Caudate nucleus (tissue), 63 donors: ENCODE measurements at places on chromosomes 4 and X.

DNA sequence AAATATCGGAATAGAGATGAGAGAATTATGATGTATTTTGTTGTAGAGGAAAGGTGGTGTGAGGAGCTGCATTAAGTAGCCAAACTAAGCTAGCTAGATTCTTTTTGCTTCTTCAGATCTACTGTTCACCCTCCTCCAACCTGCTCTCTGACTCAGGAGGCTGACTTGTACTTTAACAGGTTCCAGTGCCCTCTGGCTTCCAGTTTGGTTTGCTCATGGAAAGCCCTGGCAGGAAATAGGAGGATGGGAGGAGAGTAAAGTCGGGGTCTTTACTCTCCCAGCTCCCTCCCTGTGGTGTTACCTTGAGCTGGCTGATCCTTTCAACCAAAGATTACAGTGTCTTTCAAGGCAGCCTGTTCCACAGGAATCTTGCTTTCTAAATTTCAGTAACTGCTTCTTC lies 277.0 kb upstream of the EDA2R start:
- DNase-seq = no peak

GRCh38 chr4:52001616-52002015 lies 18.5 kb downstream of the LRRC66 start:
- DNase-seq = no peak

DNA sequence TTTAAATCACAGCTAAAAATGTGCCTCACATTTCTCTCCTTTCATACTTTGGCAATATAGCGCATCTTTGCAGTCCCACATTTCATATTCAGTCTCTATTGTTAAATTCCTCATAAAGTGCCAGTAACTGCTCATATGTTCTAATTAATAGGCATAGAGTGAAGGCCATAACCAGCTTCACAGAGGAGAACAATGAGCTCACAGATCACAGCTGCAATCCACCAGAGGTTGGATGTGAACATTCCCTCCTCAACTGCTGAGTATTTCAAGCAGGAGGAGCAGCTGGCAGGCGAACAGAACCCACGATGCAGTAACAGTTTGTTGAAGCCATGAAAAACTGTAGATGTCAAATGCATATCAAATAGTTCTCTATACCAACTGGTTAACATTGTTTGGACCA lies 2088.7 kb upstream of the AGA start:
- DNase-seq = no peak

- no peak for DNase-seq
Observed at GRCh38 chrX:20080277-20080676, 36.4 kb downstream of the MAP7D2 start.
